ENCODE measurements at places on chromosomes 5 and 9.

DNA sequence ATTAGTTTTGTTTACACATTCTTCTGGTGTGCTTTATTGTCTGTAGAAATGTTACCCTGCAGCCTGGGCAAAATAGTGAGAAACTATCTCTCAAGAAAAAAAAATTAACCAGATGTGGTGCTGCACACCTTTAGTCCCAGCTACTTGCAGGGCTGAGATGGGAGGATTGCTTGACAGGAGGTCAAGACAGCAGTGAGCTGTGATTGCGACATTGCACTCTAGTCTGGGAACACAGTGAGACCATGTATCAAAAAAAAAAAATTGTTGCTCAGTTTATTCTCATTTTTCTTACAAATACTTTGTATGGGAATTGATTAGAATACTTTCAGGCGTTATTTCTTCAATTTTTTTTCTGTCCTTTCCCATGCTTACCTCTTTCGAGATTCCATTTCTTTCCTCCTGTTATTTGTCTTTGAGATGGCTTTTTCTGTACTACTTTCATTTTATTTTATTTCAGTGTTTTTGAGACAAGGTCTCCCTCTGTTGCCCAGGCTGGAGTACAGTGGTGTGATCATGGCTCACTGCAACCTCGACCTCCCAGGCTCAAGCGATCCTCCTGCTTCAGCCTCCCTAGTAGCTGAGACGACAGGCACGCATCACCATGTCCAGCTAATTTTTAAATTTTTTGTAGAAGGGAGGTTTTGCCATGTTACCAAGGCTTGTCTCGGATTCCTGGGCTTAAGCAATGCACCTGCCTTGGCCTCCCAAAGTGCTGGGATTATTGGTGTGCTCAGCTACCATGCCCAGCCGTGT, 24.9 kb downstream of the TENT2 start:
- DNase-seq = peak; percentile 7

DNA sequence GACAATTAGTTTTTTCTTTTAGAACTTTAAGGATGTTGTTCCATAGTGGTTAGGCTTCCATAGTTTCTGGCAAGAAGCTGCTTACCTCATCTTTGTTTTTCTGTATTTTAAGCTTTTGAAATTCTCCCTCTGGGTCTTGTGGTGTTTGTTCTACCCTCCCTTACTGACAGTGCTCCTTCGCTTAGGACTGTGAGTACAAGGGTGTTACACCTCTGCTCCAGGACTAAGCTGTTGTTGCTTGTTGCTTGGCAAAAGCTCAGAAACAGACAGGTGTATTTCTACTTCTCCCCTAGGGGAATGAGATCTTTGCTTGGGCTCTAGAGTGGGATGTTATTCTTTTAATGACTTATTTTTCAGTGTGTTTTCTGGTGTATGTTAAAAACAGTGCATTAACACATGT, 225.2 kb downstream of the WDR70 start:
- DNase-seq = no peak

DNA sequence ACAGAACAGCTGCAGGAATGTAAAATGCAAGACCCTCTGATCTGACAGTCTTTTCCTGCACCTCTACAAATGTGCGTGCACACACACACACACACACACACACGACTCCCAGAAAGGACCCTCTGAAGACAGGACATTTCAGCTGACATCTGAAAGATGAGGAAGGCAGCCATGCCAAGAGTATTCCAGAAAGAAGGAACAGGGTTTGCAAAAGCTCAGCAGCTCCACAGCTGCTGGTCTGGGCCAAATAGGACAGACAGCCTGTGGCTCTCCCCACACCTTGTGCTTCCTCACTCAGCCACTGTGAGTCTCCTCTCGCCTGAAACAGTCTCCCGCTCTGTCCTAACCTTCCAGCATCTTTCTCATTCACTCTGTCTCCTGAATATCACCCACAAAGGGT, 189.0 kb downstream of the PALM2AKAP2 start:
- DNase-seq = no peak

DNA sequence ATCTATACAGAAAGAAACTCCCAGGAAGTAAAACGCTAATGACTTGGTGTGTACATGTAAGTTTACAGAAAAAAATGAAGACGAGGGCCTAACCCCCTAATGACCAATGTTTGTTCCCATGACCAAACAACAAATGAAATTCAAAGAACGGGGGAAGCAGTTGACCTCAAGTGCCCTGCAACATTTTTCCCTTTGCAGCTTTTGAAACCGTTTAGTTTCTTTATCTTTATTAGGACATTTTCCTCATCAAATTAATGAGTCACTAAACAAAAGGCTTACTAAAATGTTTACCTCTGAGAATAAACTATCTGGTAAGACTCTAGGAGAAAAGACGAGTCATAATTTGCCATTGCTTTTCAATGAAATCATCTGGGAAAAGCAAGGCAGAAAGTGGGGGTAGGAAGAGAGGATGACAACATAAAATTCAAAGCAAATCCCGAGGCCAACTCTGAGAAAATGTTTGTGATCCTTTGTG, 57.4 kb downstream of the LHFPL2 start:
- DNase-seq = no peak

DNA sequence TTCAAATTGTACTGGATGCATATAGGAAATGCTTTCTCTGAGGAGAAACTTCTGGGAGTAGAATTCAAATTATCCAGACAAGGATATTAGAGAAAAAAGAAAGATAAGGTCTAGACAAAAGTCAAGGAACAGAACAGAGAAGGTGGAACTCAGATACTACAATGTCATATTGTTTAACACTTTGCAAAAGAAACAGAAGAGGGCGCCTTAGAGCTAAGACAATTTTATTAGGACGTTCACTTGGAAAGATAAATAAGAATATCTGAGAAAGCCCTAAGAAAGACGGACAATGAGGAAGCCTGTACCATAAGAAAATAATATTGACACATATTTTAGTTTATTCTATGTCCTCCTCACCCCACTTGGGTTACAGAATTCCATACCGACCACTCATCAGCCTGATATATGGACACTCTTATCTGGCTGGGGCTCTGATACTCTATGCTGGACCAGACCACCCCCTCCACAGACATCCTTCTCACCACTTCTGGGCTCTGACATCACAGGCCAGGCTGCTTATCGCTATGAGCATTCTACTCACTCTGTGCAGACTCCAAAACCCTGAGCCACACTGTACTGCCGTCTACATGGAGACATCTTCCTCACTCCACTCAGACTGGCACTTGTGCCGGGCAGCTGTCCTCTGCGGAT, 9.1 kb upstream of the AK3 start:
- no peak for DNase-seq

DNA sequence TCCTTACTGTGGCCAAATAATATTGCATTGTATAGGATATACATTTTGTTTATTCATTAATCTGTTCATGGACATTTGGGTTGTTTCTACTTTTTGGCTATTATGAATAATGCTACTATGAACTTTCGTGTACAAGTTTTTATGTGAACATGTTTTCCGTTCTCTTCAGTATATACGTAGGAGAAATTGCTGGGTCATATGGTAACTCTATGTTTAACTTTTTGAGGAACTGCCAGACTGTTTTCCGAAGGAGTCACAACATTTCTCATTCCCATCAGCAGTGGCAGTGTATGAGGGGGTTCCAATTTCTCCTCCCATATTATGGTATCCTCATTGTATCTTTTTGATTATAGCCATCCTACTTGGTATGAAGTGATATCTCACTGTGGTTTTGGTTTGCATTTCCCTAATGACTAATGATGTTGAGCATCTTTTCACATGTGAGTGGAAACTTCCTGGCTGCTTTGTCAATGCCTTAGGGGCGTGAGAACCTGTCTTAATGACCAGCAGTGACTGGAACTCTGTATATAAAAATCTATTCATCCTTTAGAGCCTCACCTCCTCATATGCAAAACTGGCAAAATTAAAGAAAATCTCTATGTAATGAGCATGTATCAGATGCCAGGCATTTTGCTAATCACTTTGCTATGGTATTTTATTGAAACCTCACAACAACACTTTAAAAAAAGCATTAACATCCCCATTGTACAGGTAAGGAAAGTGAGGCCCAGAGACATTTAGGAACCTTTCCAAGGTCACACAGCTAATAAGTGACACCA, 47.8 kb upstream of the TGFBR1 start:
- DNase-seq = peak; percentile 16

- peak; percentile 16 for DNase-seq
Measured at GRCh38 chr5:99019812-99020697, 91.2 kb upstream of the CHD1 start.

DNA sequence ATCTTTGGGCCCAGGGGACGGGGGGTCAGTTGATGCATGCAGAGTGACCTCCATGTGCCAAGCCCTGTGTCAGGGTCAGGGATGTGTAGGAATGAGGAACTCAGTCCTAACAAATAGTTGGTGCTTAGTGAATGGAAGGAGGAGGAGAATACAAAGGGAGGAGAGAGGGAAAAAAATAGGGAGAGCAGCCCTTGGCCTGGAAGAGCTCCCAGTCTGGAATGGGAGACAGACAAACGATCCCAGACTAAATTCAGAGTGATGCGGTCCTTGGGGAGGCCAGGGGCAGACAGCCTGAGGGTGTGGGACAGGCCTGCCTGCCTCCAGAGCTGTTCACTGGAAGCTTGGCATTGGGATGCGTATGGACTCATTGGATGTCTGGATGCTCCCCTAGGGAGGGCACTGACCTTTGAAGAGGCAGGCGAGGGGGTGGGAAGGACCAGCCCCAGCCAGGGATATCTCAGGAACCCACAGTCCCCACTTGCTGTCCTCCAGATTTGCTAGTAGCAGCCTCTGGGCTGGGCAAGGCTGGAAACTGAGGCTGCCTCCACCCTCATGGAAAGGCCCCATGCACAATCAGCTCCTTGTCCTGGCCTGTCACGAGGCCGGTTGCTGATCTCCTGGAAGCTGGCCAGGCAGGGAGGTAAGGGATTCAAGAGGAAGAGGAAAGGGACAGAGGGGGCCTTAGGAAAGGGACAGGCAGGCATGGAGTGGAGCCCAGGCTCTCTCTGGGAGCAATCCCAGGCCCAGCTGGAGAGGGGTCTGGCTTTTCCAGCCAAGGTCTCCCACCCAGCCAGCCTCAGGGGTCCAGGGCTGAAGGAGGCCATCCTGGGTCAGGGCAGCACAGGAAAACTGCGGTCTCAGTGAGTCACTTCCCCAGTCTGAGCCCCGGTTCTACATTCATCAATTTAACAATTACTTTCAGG, 69.0 kb upstream of the GGTA1 start:
- no peak for DNase-seq

DNA sequence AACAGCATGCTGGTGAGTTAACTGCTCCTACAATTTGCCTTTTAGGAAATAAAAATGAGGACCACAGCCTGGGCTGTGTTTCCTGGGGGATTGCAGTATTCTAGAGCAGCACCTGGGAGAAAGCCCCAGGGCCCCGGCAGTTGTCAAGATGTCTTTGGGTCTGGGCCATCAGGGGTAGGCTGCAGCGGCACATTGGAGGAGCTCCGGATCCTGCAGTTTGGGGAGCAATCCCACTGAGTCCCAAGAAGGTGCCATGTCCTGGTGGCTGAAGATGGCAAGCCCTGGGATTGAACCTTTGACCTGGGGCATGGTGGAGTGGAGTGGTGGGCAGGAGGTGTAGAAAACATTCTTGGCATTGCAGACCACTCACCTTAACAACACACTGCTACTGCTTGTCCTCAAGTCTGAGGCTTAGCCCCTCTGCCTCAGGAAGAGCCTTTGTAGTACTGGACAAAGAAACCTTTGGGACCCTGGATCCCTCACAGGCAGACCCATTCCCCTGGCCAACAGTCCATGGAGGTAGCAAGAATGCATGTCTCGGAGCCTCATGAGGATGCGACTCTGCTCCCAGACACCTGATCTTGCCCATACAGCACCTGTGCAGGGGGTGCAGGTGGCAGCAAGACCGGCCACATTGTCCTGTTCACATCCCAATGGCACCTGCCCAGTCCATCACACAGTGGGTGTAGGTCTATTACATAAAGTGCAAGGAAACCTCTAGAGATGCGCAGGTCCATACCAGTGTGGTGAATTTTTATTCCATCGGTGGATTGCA, 159.1 kb upstream of the IRX2 start:
- no peak for DNase-seq

GRCh38 chr5:95935553-95936100, 26.0 kb downstream of the ELL2 start:
- DNase-seq = no peak

DNA sequence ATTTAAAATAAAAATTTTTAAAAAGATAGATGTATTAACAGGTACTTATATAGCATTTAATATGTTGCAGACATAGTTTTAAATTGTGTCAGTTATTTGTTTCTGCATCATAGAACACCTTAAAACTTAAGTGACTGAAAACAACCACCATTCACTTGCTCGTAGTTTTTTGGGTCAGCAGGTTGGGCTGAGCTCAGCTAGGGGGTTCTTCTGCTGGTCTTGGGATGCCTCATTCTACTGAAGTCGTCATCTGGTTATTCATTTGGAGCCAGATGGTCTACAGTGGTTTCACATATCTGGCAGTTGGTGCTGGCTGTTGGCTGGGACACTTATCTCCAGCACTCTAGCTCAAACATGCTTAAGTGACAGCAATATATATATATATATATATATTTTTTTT, 29.6 kb downstream of the PSAT1 start:
- no peak for DNase-seq

- no peak for DNase-seq
Measured at GRCh38 chr5:67880876-67881275, 334.7 kb upstream of the PIK3R1 start.

GRCh38 chr5:88888848-88889188, 5.8 kb upstream of the MEF2C start:
- no peak for DNase-seq

DNA sequence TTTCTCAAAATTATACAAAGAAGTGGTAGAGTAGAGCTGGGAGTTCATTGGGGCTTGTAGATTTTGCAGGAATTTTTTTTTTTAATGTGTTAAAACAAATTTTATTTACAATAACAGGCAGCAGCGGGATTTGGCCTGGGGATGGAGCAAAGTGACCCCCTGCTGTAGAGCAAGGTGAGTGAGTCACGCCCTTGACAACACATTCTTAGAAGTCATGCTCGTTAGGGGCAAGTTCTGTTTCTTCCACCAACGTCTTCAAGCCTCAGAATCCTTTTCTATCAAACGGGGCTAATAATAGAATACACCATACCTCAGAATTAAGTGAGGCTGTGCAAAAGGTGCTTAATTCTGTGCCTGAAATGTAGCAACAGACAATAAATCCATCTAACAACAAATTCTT, 1.1 kb upstream of the ANKDD1B start:
- DNase-seq = no peak

DNA sequence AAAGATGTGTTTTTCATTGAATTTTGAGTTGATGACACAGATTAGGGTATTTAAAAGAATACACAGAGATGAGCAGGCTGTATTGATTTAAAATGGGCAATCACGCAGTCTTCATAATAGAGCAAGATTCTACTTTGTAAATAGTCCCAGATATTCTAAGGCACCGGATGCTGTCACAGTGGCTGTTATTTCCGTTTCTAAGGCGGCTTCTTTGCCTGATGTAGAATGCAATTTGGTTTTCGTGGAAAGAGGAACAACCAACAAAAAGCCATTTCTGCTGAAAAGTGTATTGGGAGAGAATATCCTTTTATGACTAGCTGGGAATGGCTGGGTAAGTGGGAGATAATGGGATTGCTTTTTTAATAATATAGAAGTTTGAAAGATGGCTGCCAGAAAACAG, 17.5 kb downstream of the PRKACG start:
- no peak for DNase-seq

All from HL-60 (cell line).